ENCODE measurements at places on chromosomes 5 and 9.

DNA sequence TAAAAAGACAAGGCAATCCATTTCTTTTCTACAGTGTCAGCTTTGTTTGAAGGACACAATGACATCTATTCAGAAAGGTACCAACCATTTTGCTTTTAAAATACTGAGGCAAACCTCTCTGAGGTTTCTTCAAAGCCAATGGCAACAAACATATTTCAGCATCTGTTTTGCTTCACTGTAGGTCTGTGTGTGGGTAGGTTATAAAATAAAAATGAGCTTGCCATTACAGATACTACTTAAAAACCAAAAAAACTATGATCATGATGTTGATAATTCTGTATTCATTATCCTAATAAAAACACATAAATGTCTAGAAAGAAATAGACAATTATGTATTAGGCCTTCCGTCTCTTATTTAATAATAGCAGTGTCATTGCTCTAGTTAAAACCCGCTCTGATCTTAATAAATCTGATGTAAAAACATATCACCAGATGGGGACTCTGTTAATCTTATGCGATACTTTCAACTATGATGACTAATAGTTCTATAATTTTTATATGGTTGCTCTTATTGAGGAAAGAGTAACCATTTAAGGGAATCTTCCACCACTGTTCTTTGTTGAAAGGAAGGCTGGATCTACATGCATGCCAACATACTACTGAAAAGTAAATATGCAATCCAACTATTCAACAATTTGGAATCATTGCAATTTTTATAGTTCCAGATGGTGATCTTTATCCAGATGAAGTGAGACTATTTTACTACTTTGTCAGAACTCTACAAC is 647.2 kb downstream of the PDE4D start:
- peak; percentile 68 for DNase-seq

GRCh38 chr5:181058786-181059296 is 18.8 kb downstream of the BTNL9 start:
- no peak for DNase-seq

- DNase-seq = no peak
These were observed 121.2 kb downstream of the RAPGEF6 start for GRCh38 chr5:131513780-131514179.

GRCh38 chr5:89342106-89342876 is 459.3 kb upstream of the MEF2C start:
- DNase-seq = no peak
